Neural crest cell (in vitro differentiated cells): ENCODE measurements at places on chromosomes 13 and 19. TPM values are rescaled to one million over a fixed set of nuclear protein-coding genes. Genes with fewer than 3 reads are reported as not detected.

DNA sequence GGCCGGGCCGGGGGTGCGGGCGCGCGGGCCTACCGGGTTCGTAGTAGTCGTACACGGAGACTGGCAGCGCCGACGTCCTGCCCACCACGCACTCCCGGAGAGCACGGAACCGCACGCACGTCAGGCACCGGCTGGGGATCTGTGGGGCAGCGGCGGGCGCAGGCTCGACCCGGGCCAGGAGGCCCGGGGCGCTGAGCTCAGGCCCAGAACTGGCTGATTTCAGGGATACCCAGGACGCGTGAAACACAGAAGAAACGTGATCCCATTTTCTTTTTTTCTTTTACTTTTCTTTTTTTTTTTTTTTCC lies 9.0 kb downstream of the F2RL3 start:
- DNase-seq: no peak

DNA sequence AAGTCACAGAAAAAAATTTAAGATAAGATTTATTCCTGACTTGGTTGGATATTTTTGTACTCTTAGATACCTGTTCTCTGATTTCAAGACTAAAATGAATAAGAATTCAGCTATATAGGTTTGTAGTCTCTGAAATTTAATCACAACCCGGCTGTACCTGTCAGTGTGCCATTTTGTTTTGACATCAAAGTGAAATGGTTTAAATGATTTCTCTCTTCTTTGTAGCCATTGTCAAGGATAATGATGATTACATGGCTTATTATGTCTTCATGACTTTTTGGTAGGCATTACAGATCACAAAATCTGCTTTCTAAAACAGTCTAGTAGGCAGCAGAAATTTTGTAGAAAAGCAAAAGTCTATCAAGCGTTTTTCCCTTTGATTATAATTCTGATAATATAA lies 72.5 kb downstream of the PCDH17 start:
- DNase-seq: no peak

The SLC7A1 gene
- 69.7 and 71.0 TPM in 2 replicates for total RNA-seq

GRCh38 chr13:85812282-85812681 lies 13.1 kb upstream of the SLITRK6 start:
- no peak for DNase-seq

The C19orf67 gene
- not detected in 2 replicates for total RNA-seq

GRCh38 chr13:85019121-85019520 lies 780.1 kb downstream of the SLITRK6 start:
- no peak for DNase-seq

DNA sequence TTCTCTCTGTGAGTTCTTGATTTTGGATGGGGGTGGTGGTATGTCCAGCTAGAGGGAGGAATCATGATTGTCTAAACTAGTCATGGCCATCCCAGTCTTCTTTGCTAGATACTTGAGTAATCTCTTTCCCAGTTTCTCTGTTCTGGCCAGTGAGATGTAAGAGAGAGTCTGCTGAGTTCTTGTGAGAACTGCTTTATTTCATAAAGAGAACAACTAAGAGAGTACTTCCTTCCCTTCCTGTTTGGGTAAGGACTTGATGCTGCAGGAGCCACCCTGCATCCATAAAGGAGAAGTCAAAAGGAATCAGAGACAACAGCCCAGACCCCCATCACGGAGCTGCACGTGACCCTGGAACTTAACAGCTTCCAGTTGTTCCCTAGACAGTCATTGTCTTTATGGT lies 3.0 kb upstream of the RASL11A start:
- DNase-seq: no peak

- DNase-seq: no peak
These were observed 37.0 kb upstream of the NANOS3 start for GRCh38 chr19:13839938-13840304.

The NLRP4 gene
- not detected in 2 replicates for total RNA-seq

GRCh38 chr13:103196356-103196755 lies 130.1 kb upstream of the SLC10A2 start:
- no peak for DNase-seq

The LRFN3 gene
- total RNA-seq: 33.9 and 36.0 TPM in 2 replicates

GRCh38 chr13:110450941-110451730 lies 110.4 kb downstream of the RAB20 start:
- no peak for DNase-seq

GRCh38 chr19:38653028-38653571 lies 5.7 kb downstream of the ACTN4 start:
- no peak for DNase-seq

- no peak for DNase-seq
These were observed 112.4 kb upstream of the RNF113B start for GRCh38 chr13:98289339-98289945.

DNA sequence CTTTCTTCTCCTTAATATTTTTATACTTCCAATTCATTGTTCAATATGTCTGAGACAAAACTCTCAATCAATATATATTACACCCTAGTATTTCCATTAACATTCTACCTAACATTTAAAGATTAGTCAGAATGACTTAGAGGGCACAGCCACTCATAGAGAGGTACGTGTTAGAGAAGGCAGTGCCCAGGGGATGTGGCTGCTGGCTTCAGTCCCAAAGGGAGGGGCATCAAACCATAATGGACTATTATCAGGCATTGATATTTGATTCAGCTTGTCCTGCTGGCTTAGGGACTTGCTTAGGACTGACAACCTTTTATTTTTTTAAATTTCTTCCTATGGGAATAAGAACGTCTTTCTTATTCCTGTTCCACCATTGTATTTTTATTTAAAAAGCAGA lies 1392.0 kb upstream of the ATXN8OS start:
- no peak for DNase-seq

DNA sequence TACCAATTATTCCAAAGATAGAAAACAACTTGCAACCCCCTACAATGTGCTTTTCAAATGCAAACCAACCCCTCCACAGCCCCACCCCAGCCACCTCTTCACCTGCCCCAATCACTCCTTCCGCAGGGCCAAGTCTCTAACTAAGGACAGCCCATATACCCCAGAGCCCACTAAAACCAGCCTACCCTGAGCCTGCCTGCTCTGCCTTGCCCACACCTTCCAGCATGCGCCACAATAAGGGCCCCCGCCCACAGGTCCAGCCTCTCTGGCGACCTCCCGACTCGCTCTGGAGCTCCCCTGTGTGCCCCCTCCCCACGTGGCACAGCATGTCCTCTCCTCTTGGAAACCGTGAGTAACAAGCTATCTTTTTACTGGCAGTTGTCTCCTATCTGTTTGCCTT lies 42.8 kb upstream of the MEDAG start:
- no peak for DNase-seq

The TTC9B gene
- total RNA-seq: 1.7 and 2.5 TPM in 2 replicates

GRCh38 chr19:50377051-50377461 lies 799 bp downstream of the NR1H2 start:
- DNase-seq: no peak

The TMEM143 gene
- 6.8 and 8.4 TPM in 2 replicates for total RNA-seq

The C1QTNF9 gene
- not detected in 2 replicates for total RNA-seq

GRCh38 chr13:27151798-27152599 lies 19.6 kb downstream of the USP12 start:
- DNase-seq: no peak

The PGLYRP1 gene
- total RNA-seq: not detected in 2 replicates

GRCh38 chr19:43760941-43761340 lies 6.2 kb upstream of the SMG9 start:
- no peak for DNase-seq

DNA sequence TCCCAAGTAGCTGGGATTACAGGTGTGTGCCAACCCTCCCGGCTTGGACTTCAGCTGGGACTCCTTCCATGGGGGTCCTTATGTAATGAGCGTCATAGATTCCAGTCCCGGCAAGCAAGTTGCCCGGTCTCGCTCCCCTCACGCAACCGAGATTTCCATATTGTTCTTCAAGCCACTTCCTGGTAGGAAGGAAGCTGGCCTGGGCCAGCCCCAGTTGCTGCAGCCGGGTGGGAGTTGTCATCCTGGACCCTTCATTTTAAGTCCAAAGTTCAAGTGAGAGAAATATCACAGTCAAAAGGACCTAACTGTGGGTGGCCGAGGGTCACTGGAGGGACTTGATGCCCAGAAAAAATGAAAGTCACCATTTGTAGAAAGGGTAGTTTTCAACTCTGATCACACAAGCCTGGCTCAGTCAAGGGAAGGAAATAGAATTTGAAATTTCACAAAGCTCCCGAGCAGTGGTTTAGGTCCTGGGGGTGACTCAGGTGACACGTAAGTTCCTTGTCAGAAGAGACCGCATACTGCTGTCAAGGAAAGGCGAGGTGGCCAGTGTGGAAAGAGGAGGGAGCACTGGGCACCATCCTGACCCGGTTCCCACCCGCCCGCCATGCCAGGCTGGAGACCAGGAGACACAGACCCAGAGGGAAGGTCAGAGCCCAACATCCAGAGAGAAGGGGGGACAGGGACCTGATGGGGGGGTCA lies 5.3 kb downstream of the FGF21 start:
- DNase-seq: no peak

- DNase-seq: no peak
These were observed 7.4 kb upstream of the CDC34 start for GRCh38 chr19:524062-524674.

The SETDB2 gene
- total RNA-seq: 7.9 and 8.4 TPM in 2 replicates

GRCh38 chr13:113120300-113121182 lies 2.1 kb upstream of the F10 start:
- no peak for DNase-seq

The COMMD6 gene
- 125 and 128 TPM in 2 replicates for total RNA-seq

The FAM216B gene
- total RNA-seq: not detected in 2 replicates

DNA sequence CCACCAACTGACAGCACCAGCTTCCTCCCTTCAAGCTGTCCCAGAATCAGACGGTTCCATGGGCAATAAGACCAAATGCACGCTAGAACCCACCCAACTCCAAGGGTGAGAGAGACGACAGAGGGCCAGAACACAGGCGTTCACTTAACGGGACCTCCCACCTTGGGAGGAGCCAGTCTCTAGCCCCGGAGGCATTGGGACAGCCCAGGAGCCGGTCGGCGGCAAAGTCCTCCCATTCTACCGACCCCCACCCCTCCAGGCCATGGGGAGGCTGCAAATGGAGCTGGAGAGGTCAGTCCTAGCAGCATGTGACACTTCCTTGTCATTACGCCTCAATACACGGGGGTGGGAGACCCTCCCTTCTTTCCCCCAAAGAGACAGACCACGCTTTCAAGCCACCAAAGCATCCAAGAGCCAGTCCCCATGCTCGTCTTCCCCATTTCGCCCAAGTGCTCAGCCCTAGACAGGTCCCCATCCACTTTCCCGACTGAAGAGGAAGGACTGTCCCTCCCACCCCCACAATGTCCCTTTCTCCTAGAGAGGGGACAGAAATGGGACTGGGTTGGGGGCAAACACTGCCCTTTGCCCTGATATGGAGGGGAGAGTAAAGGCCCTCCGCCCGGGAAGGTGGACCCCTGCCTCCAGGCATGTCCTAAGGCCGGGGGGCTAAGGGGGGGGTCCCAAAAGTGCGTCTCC lies 964 bp downstream of the KHSRP start:
- DNase-seq: peak; percentile 45

GRCh38 chr13:110915874-110916206 lies 971 bp upstream of the ANKRD10 start:
- DNase-seq: no peak

DNA sequence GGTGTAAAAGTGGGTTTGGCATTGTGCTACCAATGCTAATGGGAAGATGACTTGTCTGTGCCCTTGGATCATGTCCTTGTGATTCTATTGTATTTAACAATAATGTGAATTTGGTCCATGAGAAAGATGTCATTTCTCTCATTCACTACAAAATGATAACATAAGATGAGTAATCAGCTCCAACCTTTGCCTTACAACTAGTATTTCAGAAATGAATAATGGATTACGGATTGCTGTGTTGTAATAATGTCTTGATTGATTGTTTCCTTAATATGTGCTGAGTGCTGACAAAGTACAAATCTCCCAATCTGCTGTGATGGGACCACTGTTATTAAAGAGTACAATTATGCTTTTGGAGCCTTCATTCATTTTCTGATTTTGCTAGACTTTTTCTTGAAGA lies 375.0 kb downstream of the PCDH9 start:
- no peak for DNase-seq

The GARIN5A gene
- 1.1 and 1.3 TPM in 2 replicates for total RNA-seq

The ATP4A gene
- total RNA-seq: not detected in 2 replicates

DNA sequence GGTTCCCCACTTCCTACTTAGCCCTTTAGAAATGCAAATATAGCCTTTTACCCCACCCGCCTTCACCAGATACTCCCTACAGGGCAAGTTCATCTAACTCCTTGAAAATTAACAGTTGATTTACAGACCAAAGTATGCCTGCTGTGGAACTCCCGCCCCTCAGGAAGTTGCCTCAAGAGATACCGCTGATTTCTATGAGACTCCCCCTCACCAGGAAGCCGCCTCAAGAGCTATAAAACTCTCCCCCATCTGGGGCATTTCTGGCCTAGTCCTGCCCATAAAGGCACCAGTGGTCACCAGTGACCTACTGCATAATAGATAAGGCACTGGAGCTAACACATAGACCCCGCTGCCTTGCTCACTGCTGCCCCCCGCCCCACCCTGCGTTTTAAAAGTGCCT lies 201.7 kb upstream of the UBL3 start:
- DNase-seq: no peak

DNA sequence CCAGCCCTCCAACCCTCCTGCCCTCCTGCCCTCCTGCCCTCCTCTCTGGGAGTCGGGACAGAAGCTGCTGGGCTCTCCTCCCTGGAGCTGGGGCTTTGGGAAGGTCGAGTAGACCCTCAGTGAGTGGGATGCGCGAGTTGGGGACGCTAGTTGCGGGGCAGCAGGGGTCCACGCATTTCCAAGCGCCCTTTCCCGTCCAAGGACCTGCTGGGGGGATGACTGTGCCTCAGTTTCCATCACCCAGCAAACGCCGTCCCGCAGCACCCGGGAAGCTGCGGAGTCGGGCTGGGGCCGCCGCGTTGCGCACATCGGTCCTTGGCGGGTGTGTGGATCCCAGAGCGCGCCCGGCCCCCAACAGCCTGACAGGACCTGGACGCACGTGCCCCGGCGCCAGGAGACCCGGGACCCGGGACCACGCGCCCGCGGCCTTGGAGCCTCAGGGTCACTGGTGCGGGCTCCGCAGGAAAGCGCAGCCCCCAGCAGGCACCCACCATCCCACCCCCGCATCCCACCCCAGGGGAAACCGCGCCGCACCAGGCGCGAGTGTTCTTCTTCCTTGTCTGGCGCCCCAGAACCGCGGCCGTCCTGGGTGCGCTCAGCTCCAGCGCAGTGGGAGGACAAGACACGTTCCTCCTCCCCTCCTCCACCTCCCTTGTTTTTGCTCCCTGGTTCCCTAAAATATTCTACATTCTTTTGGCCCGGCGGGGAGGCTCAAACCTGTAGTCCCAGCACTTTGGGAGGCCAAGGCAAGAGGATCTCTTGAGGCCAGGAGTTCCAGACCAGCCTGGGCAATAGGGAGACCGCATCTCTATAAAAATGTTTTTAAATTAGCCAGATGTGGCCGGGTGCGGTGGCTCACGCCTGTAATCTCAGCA lies 9.2 kb downstream of the ONECUT3 start:
- no peak for DNase-seq

- DNase-seq: no peak
These were observed 7.5 kb upstream of the WDR88 start for GRCh38 chr19:33124207-33125098.

GRCh38 chr19:47819858-47820257 lies 1.9 kb upstream of the CRX start:
- no peak for DNase-seq

- DNase-seq: no peak
These were observed 8.7 kb downstream of the CELF5 start for GRCh38 chr19:3233116-3233515.

The BEST2 gene
- total RNA-seq: not detected in 2 replicates

The TMC4 gene
- total RNA-seq: 0.28 TPM in 1 of 2 replicates, not detected in the other
